ENCODE measurements at places on chromosomes 5 and 9.

DNA sequence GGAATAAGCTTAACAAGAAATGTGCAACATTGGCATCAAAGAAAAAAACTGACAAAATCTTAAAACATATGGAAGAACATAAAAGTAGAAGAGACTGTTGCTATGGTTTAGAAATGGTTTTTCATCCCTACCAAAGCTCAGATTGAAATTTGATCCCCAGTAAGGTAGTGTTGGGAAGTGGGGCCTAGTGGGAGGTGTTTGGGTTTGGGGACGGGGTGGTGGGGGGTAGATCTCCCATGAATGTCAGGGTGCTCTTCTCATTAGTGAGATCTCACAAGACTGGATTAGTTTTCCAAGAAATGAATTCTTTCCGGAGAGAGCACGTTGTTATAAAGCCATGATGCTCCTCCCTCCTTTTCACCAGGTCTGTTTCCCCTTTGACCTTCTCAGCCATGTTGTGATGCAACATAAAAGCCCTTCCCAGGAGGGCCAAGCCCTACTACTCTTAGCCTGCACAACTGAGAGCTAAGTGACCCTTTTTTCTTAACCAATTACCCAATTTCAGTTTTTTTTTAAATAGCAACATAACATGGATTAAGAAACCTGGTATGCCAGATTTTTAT, 10.6 kb downstream of the TMEM167A start:
- peaks cover 27% of the 10 kb centered on the region for H3K36me3 ChIP-seq
- no peaks in the 10 kb centered on the region for H3K27me3 ChIP-seq
- no peak for DNase-seq
- no peak overlapping the region for H3K27ac ChIP-seq

- no peaks in the 10 kb centered on the region for H3K36me3 ChIP-seq
- H3K4me3 ChIP-seq: peak overlapping the region; percentile 59
- H3K27ac ChIP-seq: no peak overlapping the region
- DNase-seq: no peak
- H3K4me1 ChIP-seq: peaks cover 30% of the 10 kb centered on the region
Measured at GRCh38 chr9:136740971-136741882, 1.5 kb downstream of the LCN10 start.

DNA sequence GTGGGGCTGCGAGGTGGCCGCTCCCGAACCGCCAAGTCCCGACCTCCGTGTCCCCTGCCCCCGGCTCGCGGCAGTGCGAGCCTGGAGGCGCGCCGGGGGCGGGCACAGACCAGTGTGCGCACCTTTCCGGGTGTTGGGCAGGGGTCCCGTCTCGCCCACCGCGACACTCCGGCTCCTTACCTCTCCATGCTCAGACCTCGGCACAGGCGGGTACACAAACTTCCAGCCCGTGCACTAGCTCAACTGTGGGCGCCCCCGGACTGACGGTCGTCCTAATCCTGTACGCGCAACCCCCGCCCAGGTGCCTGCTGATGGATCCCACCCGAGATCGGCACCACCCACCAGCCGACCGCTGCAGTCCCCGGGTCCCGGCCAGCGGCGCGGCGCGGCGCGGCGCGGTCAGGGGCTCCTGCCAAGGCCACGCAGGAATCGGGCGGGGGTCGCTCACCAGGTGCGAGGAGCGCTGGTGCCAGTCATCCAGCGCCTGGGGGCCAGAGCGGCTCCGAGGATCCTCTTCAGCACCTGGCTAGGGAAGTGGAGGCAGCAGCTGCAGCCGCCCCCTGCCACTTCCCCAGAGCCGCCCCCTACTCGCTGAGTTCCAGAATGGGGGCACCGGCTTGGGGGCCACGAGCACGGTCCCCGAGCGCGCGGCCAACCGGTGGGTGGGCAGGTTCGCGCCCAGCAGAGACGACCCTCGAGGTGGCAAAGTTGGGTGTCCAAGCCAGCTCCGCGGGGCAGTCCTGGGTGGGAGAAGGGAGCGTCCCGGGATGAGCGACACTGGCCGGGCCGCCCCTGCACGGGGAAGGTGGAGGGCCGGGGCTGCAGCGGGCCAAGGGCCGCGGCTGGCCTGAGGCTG, 511 bp downstream of the SEMA5A start:
- no peak overlapping the region for H3K27ac ChIP-seq
- H3K36me3 ChIP-seq: no peaks in the 10 kb centered on the region
- peak overlapping the region; percentile 62 for H3K4me3 ChIP-seq
- DNase-seq: no peak

GRCh38 chr5:148011398-148012137, 52.2 kb upstream of the SPINK5 start:
- H3K4me1 ChIP-seq: no peaks in the 10 kb centered on the region
- no peaks in the 10 kb centered on the region for H3K36me3 ChIP-seq
- no peak overlapping the region for H3K27ac ChIP-seq
- no peak overlapping the region for H3K4me3 ChIP-seq

- H3K27me3 ChIP-seq: no peaks in the 10 kb centered on the region
- H3K4me1 ChIP-seq: no peaks in the 10 kb centered on the region
- no peaks in the 10 kb centered on the region for H3K36me3 ChIP-seq
- no peak for DNase-seq
Measured at GRCh38 chr5:9201011-9201410, 344.9 kb downstream of the SEMA5A start.

DNA sequence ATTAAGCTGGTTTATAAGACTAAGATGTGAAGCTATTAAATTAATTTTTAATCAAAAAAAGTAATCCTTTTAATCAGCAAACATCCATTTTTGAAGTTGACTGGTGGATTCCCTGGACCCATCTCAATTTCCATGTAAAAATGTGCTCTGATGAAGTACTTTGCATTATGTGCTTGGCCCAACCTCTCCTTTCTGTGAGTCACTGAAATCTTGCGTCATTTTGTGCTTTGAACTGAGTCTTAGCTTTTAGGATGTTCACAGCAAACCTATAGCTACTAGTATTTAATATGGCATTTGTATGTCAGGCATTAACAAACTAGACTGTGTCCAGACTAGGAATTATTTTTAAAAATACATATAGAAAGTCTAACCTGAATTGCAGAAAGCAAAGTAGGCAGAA, 55.0 kb upstream of the CDH12 start:
- H3K27me3 ChIP-seq: no peaks in the 10 kb centered on the region
- no peaks in the 10 kb centered on the region for H3K4me1 ChIP-seq

GRCh38 chr9:135792268-135793128, 90.5 kb downstream of the KCNT1 start:
- no peak for DNase-seq
- no peaks in the 10 kb centered on the region for H3K36me3 ChIP-seq
- no peak overlapping the region for H3K27ac ChIP-seq

GRCh38 chr5:131810510-131811249, 13.9 kb upstream of the FNIP1 start:
- no peak overlapping the region for H3K4me3 ChIP-seq
- H3K27me3 ChIP-seq: no peaks in the 10 kb centered on the region
- H3K27ac ChIP-seq: no peak overlapping the region
- peaks cover 5% of the 10 kb centered on the region for H3K4me1 ChIP-seq

- H3K36me3 ChIP-seq: no peaks in the 10 kb centered on the region
- no peak for DNase-seq
- H3K27ac ChIP-seq: no peak overlapping the region
Measured at GRCh38 chr5:163789870-163790269, 284.5 kb downstream of the MAT2B start.

DNA sequence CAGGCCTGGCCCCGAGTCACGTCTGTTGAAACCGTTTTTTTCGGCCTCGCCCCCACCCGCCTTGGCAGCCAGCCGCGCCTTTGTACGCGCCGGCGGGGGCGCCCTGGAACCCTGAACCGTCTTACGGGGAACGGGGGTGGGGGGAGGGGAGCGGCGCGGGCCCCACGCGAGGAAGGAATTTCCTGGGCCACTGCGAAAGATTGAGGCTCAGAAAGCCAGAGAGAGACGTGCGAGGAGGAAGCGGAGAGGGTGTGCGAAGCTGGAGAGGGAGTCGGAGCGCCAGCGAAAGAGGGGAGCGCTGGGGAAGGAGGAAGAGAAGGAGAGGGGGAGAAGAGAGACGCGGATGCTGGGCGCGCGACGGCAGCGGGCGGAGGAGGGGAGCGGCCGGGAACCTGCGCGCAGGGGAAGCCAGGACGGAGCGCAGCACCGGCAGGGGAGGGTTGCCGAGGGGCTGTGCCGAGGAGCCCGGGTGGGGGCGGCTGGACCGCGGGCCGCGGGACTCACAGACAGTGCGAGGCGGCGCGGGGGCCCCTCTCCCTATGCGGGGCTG, 4.6 kb upstream of the PRDM12 start:
- no peak overlapping the region for H3K4me3 ChIP-seq
- H3K36me3 ChIP-seq: no peaks in the 10 kb centered on the region
- H3K27ac ChIP-seq: no peak overlapping the region
- peaks cover 96% of the 10 kb centered on the region for H3K27me3 ChIP-seq

DNA sequence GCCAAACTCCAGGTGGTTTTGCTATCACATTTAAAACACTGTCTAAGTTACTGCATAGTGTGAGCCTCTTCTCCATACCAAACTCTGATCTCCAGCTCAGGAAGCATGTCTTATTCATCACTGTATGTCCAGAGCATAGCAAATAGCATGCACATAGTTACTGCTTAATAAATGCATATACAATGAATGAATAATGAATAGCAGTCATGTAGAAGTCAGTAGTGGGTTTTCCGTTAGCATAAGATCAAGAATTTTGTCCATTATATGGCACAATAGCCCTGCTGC, 329.4 kb downstream of the ARRDC3 start:
- H3K27ac ChIP-seq: peak overlapping the region; percentile 30
- no peaks in the 10 kb centered on the region for H3K27me3 ChIP-seq
- H3K4me3 ChIP-seq: no peak overlapping the region
- peaks cover 5% of the 10 kb centered on the region for H3K4me1 ChIP-seq
- H3K36me3 ChIP-seq: no peaks in the 10 kb centered on the region
- DNase-seq: peak; percentile 53

- H3K4me3 ChIP-seq: no peak overlapping the region
- no peaks in the 10 kb centered on the region for H3K36me3 ChIP-seq
- no peak overlapping the region for H3K27ac ChIP-seq
- DNase-seq: no peak
- H3K4me1 ChIP-seq: no peaks in the 10 kb centered on the region
Measured at GRCh38 chr5:126274076-126274762, 149.0 kb upstream of the GRAMD2B start.

DNA sequence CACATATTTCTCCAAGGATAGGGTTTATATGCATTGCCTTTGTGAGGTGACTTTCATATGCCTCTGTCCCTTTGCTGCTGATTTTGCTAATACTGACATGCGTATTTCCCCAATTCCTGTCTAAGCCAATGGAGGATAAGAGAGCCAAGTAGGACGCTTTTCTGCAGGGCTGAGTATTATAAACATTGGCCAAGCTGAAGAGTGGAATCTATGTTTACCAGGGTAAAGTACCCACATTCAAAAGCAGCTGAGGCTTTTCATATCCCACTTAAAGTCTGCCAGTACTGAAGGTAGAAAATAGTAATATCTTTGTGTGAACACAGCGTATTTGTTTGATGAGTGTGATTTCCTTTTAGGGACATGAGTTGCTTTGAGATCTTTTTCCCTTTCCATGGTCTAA, 128.8 kb upstream of the GPR151 start:
- H3K4me1 ChIP-seq: no peaks in the 10 kb centered on the region
- H3K27ac ChIP-seq: no peak overlapping the region
- DNase-seq: no peak
- no peak overlapping the region for H3K4me3 ChIP-seq
- H3K36me3 ChIP-seq: no peaks in the 10 kb centered on the region
- no peaks in the 10 kb centered on the region for H3K27me3 ChIP-seq

DNA sequence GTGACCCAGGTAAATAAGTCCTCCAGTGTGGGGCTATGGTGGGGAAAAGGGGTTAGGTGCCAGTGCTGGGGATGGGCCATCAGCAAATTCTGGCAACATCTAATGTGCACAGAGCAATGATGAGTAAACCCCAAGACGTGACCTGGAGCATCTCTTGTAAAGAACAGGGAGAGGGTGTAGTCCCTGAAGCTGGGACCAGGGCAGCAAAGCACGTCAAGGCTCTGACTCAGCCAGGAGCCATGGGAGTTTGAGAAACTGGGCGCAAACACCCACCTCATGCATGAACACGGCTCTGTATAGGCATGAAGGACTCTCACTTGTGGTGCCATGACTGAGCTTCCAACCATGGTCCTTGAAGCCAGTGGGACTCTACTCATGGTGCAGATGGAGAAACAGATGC, 51.8 kb downstream of the DUSP1 start:
- H3K27ac ChIP-seq: no peak overlapping the region
- H3K36me3 ChIP-seq: no peaks in the 10 kb centered on the region
- no peak for DNase-seq
- peaks cover 4% of the 10 kb centered on the region for H3K4me1 ChIP-seq
- H3K4me3 ChIP-seq: no peak overlapping the region

GRCh38 chr5:54994628-54995027, 9.2 kb upstream of the ESM1 start:
- no peak overlapping the region for H3K4me3 ChIP-seq
- no peaks in the 10 kb centered on the region for H3K4me1 ChIP-seq
- no peaks in the 10 kb centered on the region for H3K27me3 ChIP-seq
- H3K36me3 ChIP-seq: no peaks in the 10 kb centered on the region

DNA sequence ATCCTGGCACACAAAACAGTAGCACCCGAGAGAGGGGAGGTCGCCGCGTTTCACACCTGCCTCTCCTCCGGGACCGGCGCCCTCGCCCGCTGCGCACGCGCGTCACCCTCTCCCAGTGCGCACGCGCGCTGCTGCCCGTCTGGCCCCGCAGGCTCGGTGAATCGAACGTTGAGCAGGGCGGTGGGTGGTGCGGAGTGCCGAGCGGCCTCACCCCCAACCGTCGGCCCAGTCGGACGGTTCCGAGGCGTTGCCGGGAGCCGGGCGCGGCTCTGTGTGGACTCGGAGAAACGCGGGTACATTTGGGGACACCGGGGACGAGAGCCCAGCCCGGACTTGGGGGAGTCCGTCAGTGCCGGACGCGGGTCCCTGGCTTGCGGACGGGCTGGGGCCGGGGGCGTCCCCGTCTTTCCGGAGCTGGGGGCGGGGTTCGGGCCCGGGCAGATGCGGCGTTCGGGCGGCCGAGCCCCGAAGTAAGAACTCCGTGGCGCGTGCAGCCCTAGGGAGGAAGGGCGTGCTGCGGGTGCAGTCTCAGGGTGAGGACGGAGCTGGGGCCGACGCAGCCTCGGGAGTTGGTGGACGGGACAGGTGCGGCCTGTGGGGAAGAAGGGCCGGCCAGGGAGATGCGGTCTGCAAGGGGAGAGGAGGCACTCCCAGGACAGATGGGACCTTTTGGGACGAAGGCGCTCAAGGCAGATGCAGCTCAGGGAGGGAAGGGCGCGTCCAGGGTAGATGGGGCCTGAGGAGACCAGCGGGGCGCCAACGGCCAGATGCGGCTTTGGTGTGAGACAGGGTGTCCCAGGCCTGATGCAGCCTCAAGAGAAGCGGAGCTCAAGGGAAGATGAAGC, at the start of gene POMT1:
POMT1 (plus strand) TSS at position 138 of the 845 bp plus-strand sequence. CDS start 1,301 bp downstream, outside the sequence.
- peak within 1 kb of the TSS; percentile 82 for H3K4me3 ChIP-seq
- peaks cover 28% of the 10 kb centered on the region for H3K36me3 ChIP-seq
- peaks cover 18% of the 10 kb centered on the region for H3K4me1 ChIP-seq
- no peak within 1 kb of the TSS for H3K27ac ChIP-seq
- no peaks in the 10 kb centered on the region for H3K27me3 ChIP-seq
- peak; percentile 84 for DNase-seq

Data from common myeloid progenitor, CD34-positive (primary cell).